ENCODE measurements at places on chromosomes 12 and 14.

- H3K27ac ChIP-seq: no peak overlapping the region
- no peaks in the 10 kb centered on the region for H3K27me3 ChIP-seq
- H3K4me1 ChIP-seq: no peaks in the 10 kb centered on the region
- no peak for DNase-seq
- no peak overlapping the region for H3K4me3 ChIP-seq
- H3K36me3 ChIP-seq: no peaks in the 10 kb centered on the region
Observed at GRCh38 chr12:20494851-20495250, 126.5 kb downstream of the PDE3A start.

DNA sequence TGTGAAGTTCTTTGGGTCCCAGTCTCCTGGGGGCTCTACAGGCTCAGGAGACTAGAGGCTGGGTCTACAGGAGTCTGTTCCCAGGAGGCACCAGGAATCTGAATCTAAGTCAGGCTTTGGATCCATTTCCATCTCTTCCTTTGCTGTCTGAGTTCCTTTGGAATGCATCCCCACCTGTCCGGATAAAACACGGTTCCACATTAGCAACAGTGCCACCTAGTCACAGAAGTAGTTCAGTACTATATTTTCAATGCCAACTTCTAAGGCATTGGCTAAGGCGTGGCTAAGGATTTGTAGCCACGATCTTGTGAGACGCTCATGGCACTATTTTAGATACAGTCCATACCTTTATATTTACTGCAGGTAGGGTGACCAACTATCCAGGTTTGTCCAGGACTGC lies 15.1 kb downstream of the ZC2HC1C start:
- peaks cover 19% of the 10 kb centered on the region for H3K36me3 ChIP-seq
- no peak overlapping the region for H3K4me3 ChIP-seq
- DNase-seq: no peak
- H3K27ac ChIP-seq: no peak overlapping the region
- H3K4me1 ChIP-seq: no peaks in the 10 kb centered on the region
- no peaks in the 10 kb centered on the region for H3K27me3 ChIP-seq

DNA sequence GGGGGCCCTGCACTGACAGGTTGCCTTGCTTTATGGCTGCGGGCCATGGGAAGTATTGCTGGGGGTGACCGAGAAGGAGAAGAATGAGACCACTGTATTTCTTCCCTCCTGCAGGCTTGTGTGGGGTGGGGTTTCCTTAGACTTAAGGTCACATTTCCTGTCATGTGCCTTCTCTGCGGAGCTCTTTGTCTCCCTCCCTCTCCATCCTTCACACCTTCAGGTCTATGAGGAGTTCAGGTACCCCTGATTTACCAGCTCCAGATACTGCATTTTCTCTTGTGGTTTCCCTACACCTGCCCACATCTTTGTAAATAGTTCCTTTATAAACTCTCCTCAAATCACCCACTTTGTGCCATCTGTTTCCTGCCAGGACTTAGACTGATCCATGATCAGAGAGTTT lies 3.6 kb downstream of the FNTB start:
- no peak for DNase-seq
- H3K36me3 ChIP-seq: no peaks in the 10 kb centered on the region
- no peak overlapping the region for H3K27ac ChIP-seq
- no peak overlapping the region for H3K4me3 ChIP-seq
- H3K4me1 ChIP-seq: peaks cover 19% of the 10 kb centered on the region

DNA sequence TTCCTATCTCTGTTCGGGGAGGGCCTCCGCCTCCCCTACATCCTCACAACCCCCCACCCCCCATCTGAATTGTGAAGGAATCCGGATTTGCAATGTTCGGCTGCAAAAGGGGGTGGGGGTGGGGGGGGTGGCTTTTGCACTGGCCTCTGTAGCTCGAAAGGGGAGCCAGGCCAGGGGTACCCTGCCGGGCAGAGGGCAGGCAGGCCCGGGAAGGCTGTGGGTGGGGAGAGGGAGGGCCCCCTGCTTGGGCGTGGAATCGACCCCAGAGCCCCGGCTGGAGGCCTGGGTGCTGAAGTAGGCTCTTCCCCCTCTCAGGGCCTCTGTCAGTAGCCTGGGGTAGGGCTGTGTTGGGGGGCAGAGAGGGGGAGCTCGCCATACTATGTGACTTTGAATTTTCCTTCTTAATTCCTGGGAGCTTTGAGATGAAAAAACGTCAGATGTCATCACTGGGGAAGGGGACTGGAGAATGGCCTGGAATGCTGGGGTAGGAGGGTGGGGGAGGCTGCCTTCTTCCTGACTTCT lies 1.1 kb downstream of the LRP1 start:
- H3K4me3 ChIP-seq: peak overlapping the region; percentile 38
- H3K36me3 ChIP-seq: no peaks in the 10 kb centered on the region
- H3K4me1 ChIP-seq: peaks cover 5% of the 10 kb centered on the region
- no peaks in the 10 kb centered on the region for H3K27me3 ChIP-seq
- H3K27ac ChIP-seq: no peak overlapping the region
- no peak for DNase-seq

DNA sequence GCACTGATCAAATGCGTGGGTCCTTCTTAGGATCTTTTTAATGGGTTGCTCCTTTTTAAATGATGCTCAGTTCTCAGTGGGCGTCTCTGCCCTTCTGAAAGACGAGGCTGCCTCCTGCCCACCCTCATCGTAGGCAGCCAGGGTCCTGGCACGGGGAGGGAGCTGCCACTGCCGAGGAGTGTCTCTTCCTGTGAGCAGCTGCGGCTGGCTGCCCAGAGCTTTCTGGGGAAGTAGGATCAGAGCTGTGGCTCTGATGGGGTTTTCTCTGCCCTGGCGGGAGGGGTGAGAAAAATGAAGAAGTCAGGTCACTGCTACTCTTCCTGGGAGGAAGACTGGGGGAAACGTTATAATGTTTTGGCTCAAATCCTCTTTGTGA lies 31.1 kb upstream of the BEGAIN start:
- H3K27me3 ChIP-seq: peaks cover 12% of the 10 kb centered on the region
- H3K27ac ChIP-seq: no peak overlapping the region
- H3K36me3 ChIP-seq: no peaks in the 10 kb centered on the region
- peaks cover 3% of the 10 kb centered on the region for H3K4me1 ChIP-seq
- no peak for DNase-seq

Data from memory B cell (primary cell).